ENCODE measurements at places on chromosomes 6 and 20.

GRCh38 chr6:15870333-15871043 lies 207.7 kb upstream of the DTNBP1 start:
- no peak for DNase-seq

- DNase-seq, result no peak
These were observed 221.0 kb upstream of the SULF2 start for GRCh38 chr20:48006036-48006833.

GRCh38 chr6:148846778-148847761 lies 100.2 kb downstream of the UST start:
- DNase-seq, result no peak

DNA sequence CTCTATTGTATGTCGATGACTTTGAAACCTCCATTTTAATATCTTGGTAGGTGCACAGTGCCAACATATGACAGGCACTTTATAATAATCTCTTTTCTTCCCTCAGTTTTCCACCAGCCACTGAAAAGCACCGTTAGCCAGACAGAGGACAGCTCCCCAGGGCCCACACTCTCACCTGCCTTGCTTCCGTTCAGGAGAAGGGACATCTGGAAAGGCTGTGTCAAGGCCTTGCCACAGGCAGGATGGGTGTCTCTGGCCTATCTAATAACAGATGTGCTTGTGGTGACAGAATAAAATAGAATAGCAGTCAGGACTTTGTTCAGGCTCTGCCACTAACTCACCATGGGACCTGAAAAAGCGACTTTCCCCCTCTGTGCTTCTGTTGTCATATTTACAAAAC lies 75.5 kb upstream of the CCDC167 start:
- DNase-seq, result no peak

DNA sequence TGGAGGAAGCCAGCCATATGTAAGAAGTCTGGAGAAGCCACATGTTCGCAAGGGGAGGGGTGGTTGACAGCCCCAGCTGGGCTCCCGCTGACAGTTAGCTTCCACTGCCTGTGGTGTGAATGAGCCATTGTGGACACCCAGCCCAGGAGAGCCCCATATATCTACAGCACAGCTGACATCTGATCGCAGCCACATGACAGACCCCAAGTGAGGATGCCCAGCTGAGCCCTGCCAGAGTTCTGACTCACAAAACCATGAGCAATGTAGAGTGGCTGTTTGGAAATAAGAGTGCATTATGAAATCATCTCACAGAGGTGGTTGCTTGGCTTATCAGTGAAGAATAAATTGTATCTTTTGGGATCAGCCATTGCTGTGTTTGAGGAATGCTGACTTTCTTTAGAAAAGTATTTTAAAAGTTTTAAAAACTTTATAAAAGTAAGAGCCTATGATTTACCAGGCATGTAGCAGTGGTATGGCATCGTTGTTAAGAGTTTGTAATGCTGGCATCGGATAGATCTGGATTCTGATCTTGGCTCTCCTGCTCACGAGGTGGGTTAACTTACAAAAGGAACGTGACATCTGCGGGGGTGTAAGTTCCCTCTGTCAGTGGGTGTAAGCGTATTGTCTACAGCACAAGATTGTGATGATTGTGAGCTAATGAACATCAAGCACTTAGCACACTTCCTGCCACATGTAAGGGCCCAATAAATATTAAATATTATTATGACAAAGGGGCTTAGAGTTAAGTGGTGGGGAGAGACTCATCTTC lies 24.1 kb downstream of the CFAP61 start:
- DNase-seq, result no peak

- no peak for DNase-seq
These were observed 56.1 kb upstream of the STMND1 start for GRCh38 chr6:17045581-17046322.

DNA sequence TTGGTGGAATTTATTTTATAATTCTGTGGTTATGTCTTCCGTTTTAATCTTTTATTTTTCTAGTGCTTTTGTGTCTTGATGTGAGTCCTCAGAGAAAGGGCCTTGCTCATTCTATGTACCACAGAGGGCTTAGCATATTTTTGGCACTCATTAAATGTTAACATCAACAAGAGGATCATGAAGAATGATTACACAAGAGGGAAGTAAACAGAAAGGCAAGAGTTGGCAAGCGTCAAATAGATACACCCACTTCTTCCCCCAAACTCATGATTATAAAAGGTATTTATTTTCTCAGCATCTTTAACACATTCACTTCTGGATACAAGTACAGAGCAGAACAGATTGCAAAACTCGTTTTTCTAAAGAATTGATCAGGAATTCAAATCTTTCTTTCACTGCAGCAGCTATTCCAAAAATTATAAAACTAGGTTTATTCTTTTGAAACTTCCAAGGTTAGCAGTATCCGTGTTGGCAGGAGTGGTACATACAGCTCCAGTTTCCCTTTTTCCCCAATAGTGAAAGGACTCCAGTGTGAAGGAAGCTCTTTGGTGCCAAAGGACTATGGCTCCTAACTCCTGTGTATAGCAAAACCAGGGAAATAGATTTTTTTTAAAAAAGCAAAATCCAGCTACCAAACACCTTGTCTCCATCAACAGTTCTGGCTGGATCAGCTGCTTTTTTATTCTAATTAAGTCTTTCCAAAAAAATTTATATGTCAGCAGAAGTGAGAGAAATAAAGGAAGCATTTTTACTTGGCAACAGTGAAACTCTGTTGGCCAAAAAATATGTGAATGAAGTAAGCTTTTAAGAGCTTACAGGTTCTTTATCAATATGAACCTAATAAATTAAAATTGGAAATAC lies 221.9 kb downstream of the ADGRG6 start:
- DNase-seq, result no peak

GRCh38 chr6:2990248-2990931 lies 9.3 kb upstream of the NQO2 start:
- DNase-seq, result peak; percentile 26

DNA sequence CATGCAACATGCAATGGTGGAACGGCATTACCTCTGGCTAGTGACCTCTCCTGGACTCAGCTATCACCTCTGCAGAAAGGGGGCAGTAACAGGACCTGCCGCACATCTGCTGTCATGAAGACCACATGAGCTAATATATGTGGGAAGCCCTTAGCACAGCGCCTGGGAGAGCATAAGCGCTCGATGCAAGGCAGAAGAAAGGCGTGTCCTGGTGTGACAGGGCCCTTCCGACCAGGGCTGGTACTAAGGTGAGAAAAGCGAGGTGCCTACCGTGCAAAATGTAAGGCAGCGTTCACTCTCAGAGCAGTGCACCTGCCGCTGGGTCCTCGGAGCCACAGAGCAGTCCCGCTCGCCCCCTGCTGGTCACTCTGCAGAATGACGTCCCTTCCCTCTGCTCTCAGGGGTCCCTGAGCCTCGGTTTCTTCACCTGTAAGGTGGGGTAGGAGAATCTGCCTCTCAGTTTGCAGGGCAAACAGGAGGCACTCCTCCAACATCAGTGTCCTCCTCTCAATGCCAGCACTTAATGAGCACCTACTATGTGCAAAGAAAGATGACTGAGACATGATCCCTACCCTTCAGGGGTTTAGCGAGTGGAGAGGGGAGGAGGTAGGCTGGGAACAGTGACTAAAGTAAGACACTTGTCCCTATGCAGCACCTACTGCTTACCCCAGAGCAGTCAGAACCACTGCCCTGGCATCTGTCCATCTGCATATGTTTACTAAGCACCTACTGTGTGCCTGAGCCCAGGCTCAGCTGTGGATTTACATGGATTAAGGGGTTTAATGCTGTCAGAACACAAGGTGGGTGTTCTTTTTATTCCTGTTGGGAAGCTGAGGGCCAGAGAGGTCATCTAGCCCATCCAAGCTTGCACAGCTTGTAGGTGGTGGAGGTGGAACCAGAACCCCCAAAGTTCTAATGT lies 41.1 kb upstream of the PTGIS start:
- peak; percentile 84 for DNase-seq

GRCh38 chr6:99287523-99287922 lies 62.0 kb downstream of the FAXC start:
- no peak for DNase-seq

- DNase-seq, result no peak
These were observed 2.3 kb upstream of the UQCC2 start for GRCh38 chr6:33713786-33714185.

DNA sequence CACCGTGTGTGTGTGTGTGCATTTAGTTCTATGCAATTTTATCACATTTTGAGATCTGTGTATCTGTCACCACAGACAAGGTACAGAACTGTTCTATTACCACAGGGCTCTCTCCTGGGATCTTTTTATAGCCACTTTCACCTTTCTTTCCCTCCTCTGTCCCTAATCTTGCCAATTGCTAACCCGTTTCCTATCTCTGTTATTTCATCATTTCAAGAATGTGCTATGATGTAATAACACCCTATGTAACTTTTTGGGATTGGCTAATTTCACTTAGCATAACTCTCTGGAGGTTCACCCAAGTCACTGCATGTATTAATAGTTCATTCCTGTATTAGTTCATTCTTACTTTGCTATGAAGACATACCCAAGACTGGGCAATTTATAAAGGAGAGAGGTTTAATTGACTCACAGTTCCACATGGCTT lies 657.7 kb downstream of the QKI start:
- DNase-seq, result no peak

GRCh38 chr6:156190270-156190669 lies 586.9 kb upstream of the ARID1B start:
- DNase-seq, result no peak

GRCh38 chr6:37485291-37485702 lies 14.4 kb downstream of the CCDC167 start:
- DNase-seq, result no peak

DNA sequence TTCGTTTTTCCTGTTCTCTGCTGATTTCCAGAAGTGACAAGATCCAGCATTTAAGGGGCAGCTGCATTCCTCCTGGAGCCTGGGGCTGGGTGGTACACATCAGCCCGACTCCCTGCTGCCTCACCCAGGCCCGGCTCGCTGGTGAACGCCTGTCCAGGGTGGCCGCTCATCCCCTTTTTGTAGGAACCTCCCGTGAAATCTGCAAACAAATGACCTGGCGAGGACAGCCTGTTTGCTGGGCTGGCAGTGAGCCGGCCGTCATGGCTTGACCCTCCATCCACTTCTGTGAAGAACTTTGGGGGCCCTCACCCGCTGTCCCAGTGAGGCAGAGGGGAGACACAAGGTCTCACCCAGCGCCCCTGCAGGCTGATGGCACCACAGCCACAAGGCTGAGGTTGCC lies 39.0 kb downstream of the PYGB start:
- peak; percentile 0 for DNase-seq

DNA sequence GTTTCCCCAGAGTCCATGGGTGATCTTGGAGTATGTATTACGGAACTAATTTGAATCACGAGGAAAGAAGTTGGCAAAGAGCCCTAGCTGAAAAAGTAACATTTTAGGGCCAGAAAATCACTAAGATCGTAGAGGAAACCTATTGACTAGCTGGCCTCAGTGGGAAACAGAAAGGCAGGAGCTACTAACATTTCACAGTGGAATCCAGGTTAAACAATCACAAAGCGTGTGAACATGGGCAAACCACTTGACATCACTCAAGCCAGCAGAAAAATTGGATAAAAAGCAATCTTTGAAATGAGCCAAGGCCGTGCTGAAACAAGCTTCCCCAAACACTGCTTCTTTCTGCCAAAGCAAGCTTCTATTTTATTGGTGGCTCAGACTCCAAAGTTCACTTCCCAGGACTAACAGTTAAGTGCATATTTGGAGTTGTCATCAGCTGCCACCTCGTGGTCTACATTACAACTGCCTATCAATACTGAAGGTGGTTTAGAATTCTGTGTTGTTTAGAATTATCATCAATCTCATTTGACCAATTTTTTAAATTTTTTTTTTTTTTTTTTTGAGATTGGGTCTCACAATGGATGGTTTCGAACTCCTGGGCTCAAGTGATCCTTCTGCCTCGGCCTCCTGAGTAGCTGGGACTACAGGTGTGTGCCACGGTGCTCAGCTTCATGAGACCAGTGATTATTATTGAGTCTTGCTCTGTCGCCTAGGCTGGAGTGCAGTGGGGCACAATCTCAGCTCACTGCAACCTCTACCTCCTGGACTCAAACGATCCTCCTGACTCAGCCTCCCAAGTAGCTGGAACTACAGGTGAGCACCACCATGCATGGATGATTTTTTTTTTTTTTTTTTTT lies 10.6 kb downstream of the RPS10 start:
- DNase-seq, result no peak

- no peak for DNase-seq
These were observed 259.5 kb downstream of the FARS2 start for GRCh38 chr6:5520796-5521195.

- DNase-seq, result no peak
These were observed 23.0 kb downstream of the ENTPD6 start for GRCh38 chr20:25218492-25218891.

DNA sequence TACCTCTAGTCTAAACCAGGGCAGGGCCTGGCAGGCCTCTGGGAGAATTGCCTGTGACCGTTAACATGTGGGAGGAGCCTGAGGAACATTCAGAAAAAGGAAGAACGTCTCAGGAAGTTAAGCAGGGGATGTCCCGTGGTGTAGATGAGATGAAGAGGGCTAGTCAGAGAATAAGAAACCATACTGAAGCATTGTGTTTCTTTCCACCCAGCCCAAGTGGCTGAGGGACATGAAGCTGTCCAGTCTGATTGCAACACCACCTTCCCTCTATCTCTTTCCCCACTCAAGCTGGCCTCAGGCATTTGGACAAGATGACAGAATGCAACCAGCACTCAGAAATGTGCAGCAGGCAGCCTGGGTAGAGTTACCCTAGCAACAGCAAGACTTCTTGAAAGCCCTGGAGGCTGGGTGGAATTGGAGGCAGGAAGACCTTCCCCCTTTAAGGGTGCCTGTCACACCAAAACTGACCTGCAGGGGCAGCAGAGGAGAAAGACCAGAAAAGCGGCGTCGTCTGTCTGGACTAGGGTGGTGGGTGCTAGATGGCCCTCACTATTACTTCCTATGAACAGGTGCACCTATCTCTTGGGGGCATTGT lies 186.1 kb downstream of the UNC5CL start:
- DNase-seq, result peak; percentile 35

DNA sequence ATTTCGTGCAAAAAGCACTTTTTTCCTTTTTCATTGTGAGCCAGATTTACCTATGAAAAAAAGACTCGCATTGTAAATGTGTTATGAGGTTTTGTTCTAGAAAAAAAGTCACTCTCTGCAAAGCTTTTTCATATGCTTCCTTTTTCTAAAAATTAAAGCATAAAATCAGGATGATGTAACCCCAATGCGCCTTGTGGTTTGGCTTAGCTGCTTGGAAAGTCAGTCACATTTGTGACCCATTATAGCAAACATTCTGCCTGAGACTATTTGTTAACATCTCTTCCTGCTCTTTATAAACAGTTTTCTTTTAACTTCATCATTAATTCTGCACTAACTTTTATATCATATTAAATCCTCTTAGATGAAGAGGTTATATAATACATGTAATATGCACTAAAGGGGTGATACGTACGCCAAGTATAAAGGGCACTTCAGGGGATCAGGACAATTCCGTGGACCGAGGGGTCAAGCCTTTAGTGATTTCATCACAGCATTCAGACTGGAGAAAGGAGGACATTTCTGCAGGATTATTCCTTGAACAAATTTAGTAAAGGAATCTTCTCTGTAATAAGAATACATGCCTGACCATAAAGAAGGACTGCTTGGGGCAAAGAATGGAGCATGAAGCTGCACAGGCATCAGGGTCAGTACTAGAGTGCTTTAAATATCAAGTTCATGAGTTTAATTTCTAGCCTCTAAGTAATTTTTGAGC lies 48.1 kb upstream of the SMLR1 start:
- no peak for DNase-seq

GRCh38 chr6:31397901-31398525 lies 5.4 kb upstream of the MICA start:
- DNase-seq, result no peak

GRCh38 chr6:132887204-132887603 lies 72.8 kb downstream of the RPS12 start:
- DNase-seq, result no peak

- DNase-seq, result peak; percentile 0
These were observed 25.9 kb downstream of the PYGB start for GRCh38 chr20:25273541-25274358.

GRCh38 chr6:14036911-14037310 lies 80.7 kb upstream of the CD83 start:
- DNase-seq, result no peak
